ENCODE measurements at places on chromosomes 3 and 15.
A peak's percentile ranks its signal among the peaks of the same experiment; 100 is the strongest.

GRCh38 chr15:61084472-61084871, 144.6 kb downstream of the RORA start:
- DNase-seq: peak; percentile 29

- DNase-seq: no peak
Measured at GRCh38 chr3:66083096-66083678, 44.5 kb upstream of the MAGI1 start.

DNA sequence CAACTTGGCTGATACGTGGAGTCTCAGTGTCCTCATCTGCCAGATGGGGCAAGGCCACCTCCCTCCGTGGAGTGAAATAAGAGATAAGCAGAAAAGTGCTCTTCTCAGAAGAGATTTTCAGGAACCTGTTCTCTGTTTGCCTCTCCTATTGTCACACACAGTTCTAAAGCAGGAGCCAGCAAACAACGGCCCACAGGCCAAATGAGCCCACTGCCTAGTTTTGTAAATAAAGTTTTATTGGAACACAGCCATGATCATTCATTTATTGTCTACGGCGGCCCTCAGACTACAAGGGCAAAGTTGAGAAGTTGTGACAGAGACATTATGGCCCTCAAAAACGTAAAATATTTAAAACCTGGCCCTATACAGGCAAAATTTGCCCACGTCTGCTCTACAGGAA, 256.8 kb upstream of the IGF1R start:
- DNase-seq: no peak

DNA sequence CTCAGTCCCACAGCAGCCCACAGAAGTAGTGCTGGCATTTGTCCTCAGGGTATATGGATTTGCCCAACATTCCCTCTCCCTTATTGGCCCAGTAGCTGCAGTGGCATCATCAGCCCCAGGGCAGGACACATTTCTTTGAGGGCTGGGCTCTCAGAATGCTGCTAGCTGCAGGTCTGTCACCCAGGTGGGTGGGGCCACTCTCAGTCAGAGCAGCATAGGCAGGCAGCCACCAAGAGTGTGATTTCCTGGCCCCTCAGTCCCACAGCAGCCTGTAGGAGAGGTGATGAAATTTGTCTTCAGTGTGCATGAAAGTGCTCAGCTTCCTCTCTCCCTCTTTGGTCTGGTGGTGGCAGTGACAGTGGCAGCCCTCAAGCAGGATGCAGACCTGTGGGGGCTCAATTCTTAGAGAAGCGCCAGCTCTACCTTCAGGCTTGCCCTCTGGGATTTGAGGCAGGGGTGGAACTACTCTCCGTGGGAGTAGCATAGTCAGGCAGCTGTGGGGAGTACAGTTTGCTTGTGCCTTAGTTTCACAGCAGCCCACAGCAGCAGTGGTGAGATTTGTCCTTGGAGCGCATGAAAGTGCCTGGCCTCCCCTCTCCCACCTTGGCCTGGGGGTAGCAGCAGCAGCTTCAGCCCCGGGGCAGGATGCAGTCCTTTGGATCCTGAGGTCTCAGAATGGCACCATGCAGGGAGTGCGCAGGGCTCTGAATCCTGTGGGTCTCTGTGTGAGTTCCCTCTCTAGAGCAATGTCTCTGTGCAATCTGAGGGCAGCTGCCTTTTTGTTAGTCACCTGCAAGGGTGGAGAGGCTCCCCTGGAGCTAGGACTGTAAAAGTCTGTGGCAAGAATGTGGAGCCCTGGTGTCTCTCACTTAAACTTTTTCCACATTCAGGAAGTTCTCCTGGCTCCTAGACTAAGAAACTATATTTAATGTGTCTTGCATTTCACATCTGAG, 1229.1 kb downstream of the ROBO2 start:
- DNase-seq: no peak

DNA sequence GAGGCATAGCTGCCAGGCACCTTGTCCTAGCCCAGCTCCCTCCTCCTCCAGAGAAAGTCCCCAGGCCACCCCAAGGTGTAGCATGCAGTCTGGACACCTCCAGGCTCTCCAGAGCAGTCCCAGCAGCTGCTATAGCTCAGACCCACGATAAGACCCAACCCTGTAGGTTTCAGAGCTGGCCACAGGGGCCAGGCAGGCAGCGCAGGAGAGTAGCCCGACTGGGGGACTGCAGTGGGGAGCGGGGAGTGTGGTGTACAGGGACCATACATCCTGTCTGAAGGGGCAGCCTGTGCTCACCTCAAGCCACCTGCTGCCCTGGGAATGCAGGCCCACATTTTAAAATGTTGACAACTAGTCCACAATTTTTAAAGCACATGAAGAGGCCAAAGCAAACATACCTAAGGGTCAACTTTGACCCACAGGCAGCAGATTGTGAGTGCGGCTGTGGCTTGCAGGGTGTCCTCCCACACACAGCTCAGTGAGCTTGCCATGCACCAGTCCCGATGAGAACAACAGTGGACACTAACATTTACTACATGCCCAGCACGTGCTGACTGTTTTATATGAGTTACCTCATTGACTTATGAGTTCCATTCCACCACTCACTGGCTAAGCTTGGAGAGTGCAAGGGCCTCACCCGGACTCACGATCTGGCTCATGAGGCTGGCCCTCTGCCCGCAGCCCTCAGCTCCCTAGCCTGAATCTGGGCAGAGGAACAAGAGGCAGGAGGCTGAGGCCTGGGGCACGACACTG, 81.4 kb downstream of the DNAJB8 start:
- DNase-seq: no peak

DNA sequence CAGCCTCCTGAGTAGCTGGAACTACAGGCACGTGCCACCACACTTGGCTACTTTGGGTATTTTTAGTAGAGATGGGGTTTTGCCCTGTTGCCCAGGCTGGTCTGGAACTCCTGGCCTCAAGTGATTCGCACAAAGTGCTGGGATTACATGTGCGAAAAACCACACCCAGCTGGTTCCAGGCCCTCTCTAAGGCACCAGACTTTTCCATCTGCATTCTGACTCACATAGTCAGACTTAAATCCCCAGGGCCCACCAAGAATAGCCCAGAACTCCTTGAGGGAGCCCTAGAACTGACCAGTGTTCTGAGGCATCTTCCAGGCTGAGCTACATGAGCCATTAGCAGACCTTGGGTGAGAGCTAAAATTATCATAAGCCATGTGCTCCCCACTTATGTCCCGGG, 68.1 kb downstream of the NMD3 start:
- DNase-seq: no peak

DNA sequence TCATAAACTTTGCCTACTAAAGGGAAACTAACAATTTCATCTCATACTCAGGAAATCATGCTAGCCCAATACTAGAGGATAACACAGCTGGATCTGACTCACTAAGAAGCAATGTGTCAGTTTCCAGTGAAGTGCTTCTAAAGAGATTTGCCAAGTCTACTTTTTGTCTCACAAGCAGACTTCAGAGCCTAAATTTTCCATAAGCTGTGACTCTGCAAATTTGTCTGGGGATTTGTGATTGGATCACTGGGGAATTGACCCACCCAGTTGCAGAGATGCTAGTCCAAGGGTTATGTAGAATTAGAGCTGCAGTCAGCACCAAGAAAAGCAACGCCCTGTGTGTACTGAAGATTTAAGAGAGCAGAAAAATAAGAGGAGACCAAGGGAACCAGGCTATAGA, 647.1 kb downstream of the NTRK3 start:
- DNase-seq: no peak

- no peak for DNase-seq
Measured at GRCh38 chr15:74337146-74337545, 30.3 kb downstream of the CYP11A1 start.

- no peak for DNase-seq
Measured at GRCh38 chr3:19744047-19744446, 190.0 kb downstream of the EFHB start.

DNA sequence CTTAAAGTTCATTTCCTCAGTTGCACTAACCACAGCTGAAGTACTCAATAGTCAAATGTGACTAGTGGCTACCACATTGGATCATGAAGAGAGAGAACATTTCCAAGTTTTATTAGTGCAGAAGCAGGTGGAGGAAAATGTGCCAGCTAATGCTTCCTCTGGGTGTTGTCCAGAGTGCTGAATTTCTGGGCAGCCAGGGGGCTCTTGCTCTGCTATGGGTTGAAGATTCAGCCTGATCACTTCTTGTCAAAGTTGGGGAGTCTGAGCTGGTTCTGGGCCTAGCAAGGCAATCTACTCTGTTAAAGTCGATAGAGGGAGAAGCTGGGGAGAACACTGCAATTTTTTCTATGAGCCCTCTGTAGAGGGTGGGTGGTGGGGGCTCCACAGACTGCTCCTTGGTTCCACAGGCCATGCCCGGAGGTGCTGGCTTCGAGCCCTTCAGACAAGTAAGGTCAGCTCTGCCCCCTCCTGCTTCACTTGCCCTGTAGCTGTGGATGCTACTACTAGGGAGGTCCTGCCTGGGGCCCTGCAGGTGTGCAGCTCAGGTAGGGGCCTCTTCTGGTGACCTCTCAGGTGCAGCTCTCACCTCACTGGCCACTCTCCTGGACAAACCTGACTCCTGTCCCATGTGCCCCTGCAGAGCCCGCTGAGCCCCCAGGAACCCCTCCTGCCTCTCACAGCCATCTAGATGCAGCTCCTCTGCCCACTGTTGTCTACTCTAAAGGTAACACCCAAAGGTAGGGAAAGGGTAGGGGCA, 8.2 kb downstream of the ALG3 start:
- DNase-seq: no peak

GRCh38 chr3:14810801-14811661, 7.7 kb upstream of the FGD5 start:
- no peak for DNase-seq

DNA sequence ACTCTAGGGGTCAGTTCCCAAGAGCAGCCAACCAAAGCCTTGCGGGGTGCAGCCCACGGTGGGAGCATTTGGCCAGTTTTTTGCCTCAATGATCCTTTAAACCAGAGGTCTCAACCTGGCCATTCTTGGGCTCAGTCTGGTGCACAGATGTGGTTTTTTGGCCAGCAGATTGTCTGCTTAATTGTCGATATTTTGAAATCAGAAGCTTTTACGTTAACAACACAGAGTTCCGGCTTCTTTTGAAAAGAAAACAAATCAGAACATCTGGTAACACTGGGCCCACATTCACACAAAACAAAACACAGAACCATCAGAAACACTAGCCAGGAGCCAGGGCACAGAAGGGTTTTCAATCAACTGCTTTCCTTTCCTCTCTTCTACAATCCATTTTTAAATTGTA, 127.7 kb downstream of the XXYLT1 start:
- DNase-seq: no peak

- no peak for DNase-seq
Measured at GRCh38 chr3:52032702-52033408, 23.5 kb downstream of the DUSP7 start.

DNA sequence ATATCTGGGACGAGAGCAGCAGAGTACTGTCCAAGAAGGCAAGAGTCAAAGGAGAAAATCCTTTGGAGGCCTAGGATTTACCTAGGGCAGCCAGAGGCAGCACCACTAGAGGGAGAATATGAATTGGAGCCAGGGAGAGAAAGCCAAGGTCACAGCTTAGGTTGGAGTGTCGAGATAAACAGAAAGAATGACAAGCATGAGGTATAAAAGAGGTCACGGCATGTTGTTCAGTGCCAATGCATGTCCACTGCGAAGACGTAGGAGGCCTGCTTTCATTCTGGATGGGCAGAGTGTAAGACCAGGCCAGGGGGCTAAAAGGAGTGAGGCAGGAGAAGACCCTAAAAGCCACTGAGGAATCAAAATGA, 47.2 kb downstream of the THBS1 start:
- DNase-seq: no peak

DNA sequence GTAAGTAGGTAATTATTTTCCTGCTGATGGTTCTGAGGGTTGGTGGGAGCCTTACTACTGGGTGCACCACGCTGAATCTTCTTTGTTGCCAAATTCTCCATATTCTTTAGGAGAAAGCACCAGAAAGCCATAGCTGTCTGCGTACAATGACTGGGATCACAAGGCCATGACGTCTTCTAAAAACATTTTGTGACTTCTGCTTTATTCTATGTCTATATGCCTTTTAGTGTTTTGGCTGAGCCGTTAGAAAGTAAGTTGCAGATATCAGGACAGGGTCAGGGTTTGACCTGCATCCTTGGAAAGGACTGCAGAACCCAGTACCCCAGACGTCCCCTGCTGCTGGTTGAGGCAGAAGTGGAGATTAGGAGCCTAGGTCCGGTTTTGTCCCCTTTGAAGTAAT, 95.6 kb downstream of the DNASE1L3 start:
- DNase-seq: no peak

- no peak for DNase-seq
Measured at GRCh38 chr15:73787621-73788020, 34.5 kb upstream of the INSYN1 start.

GRCh38 chr15:99507504-99508310, 58.1 kb upstream of the MEF2A start:
- DNase-seq: no peak

- no peak for DNase-seq
Measured at GRCh38 chr3:64174328-64174727, 50.9 kb downstream of the PRICKLE2 start.

DNA sequence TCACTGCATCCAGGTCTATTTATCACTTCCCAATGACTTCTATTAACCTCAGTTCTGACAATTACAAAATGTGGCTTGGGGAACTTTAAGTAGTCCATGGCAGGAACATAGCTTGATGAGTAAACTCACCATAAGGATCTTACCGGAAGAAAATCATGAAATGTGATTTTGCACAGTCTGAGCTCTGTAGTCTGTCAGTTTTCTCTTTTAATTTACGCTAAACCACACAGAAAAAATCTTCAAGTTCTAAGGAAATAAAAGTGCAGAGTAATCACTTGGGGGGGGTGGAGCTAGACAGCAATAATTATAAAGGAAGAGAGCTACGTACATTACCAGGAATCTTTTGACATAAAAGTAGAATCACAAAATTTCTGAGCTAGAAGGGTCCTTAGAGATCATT, 9.2 kb downstream of the TBC1D5 start:
- DNase-seq: no peak

DNA sequence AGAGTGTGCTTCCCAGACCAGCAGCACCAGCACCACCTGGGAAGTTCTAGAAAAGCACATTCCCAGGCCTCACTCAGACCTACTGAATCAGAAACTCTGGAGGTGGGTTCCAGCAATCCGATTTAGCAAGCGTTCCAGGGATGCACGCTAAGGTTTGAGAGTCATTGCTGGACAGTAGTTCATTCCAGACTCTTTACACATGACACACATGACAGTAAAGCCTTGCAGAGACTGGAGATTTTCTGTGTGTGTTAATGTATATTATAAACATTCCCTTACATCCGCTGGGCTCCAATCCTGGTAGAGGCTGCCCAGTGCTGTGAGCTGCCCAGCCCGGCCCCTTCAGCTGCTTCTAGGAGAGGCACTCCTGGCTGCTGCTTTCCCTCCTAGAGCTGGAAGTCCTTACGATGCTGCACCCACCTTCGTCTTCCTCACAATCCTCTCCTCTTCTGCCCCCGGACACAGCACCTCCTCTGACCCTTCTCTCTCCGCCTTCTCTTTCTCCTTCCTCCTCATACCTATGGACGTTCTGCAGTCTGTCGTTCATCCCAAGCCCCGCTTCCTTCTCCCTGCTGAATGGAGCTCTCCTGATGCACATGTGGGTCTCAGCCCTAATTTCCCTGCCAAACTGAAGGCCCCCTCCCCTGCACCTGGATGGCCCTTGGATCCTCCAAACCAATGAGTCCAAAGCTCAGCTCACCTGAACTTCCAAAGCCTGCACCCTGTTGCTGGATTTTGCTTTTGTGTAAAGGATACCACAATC, 44.4 kb downstream of the ITGA11 start:
- DNase-seq: no peak

GRCh38 chr3:4504340-4505261, 11.5 kb downstream of the ITPR1 start:
- no peak for DNase-seq

GRCh38 chr3:89238846-89239245, 131.4 kb downstream of the EPHA3 start:
- DNase-seq: no peak

GRCh38 chr15:42042602-42043400, 22.0 kb upstream of the PLA2G4E start:
- DNase-seq: no peak

GRCh38 chr15:52183562-52184173, 7.5 kb downstream of the GNB5 start:
- DNase-seq: no peak
